AG10803 (cell line): ENCODE measurements at places on chromosomes 6 and 20.

GRCh38 chr20:42985628-42986027, 204.1 kb downstream of the PTPRT start:
- DNase-seq = no peak

DNA sequence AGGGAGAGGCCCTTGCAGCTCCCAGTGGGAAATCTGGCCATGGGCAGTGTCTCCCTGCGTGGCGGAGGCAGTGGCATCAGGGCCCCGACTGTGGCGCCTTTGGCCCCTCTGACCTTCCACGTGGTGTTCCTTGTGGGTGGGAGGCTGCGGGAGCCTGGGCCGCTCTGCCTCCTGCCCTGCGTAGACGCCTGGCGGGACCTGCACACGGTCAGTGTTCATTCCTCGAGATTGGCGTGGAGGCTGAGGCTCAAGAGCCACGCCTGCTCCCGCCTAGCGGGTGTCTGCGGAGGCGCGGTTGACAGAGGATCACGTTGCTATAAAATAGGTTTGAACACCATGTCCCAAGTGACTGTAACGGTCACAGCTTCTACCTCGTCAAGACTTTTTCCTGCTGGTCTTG, 14.0 kb downstream of the COL9A3 start:
- DNase-seq = no peak

DNA sequence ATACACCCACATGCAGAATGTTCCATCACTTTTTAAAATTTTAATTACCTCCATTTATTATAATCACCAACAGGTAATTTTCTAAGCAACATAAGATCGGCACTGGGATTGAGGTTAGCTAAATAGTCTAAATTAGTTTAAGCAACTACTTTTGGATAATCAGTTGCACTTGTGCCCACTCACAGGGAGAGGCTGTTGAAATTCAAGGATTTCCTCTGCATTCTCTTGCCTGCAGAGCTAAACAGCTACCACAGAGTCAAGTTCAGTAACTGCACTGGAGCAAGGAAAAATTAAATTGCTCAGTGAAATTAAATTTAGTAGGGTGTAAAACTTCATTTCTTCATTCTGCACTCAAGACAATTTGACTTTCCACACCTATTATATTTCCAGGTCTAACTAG, 120.7 kb upstream of the CCDC28A start:
- no peak for DNase-seq

- DNase-seq = no peak
These were observed 466.9 kb downstream of the CBLN4 start for GRCh38 chr20:55538261-55538908.

DNA sequence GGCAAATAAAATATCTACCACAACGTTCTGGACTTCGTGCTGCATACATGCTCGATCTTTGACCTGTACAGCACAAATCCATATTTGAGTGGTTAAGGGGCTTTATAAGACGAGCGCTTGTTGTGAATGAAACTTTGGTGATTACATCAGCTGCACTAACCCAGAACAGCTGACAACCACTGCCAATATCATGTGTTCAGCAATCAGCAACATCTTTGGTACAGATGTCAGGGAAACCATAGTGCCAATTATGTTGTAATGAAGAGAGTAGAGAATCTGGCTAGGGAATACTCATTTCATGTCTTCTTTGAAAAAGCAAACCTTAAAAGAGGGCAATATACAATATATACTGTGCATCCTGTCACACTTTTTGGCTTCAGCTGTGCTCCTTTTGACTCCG, 188.6 kb upstream of the NT5E start:
- peak; percentile 78 for DNase-seq

- no peak for DNase-seq
These were observed 4.7 kb downstream of the SAPCD1 start for GRCh38 chr6:31767096-31767645.

GRCh38 chr6:149043476-149044130, 273.9 kb upstream of the TAB2 start:
- DNase-seq = no peak

DNA sequence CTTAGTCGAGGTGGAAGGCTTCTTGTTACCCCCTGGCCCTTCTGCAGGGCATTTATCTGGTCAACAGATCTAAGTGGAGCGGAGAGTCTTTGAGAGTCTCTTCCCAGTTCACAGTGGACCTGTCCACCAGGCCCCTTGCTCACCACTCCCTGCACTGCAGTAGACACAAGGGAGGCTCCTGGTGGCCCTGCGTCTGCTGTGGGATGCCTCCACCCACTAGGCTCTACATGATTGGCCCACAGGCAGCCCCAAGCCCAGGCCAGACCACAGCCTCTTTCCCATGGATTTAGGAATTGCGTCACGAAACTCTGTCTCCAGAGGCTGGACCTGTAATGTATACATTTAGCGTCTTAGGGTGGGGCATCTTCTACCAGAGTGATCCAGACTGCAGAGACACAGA, 28.4 kb downstream of the TBC1D7 start:
- DNase-seq = no peak

DNA sequence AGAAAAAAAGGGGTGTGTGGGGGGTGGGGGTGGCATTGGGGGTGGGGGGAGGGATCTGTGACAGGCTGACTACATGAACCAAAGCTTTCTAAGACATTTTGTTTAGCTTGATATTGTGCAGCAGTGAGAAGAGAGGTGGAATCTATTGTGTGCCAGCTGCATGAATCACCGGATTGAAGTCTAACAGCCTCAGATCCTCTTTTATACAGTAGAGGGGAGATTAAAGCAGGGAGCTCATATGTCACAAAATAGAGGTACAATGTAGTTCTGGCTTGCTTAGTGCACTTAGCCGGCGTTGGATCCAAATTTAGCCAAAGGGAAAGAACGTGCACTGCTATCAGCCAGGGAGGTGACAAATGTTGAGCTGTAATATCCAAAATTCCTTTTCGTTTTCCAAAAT, 404.2 kb upstream of the CITED2 start:
- peak; percentile 40 for DNase-seq

DNA sequence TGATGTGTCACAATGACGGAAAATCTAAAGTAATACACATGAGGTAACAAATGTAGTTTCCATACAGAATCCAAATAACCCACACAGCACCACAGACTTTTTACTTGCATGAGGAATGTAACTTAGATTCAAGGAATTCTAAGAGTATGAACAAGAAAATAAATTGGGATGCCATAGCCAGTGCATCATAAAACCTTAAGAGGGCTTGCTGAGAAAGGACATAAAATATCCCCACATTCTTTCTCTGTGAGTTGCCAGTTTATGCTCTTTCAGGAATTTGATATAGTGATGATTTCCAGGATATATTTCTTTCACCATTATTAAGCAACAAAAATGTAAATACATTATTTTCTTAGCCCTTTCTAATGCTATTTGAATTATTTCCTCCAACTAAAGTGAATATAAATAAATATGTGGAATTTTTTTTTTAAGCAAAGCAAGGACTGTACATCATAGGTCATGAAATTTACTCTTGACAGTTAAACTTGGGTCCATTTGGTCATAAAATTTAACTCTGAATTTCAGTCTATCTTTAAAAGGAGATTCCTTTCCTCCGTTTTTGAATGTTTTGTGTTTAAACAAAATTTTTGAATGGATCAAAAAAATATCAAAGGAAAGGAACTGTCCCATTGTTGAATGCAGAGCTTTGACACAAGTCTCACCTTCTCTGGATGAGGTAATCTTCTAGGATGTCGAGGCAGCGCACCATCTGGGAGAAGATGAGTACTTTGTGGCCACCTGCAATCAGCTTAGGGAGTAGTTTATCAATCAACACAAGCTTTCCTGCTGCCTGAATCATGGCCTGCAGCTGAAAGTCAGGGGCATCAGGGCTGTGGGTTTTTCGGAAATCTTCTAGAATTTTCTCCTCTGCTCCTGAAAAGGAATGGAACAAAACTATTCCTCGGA, 116.3 kb upstream of the EMILIN3 start:
- peak; percentile 97 for DNase-seq

DNA sequence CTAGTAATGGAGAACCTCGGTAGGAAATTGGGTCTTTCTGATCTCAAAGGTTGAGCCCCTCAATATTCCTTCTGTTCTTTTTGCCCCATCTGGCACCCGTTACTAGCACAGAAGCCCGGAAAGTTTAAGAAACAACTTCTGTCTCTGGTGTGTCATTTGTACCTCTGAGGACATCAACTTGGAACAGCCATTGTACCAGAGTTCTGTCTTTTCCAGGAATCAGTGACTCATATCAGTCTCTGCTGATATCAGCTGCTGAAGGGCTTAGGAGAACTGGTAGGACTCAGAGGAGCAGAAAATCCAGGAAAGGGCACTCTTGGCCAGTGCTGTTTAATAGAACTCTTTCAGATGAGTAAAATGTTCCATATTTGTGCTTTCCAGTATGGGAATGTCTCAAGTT, 78.3 kb upstream of the CHD6 start:
- no peak for DNase-seq

- DNase-seq = no peak
These were observed 75.5 kb downstream of the NOL4L start for GRCh38 chr20:32509639-32510066.

GRCh38 chr6:120590611-120591010, 743.7 kb downstream of the TBC1D32 start:
- no peak for DNase-seq

DNA sequence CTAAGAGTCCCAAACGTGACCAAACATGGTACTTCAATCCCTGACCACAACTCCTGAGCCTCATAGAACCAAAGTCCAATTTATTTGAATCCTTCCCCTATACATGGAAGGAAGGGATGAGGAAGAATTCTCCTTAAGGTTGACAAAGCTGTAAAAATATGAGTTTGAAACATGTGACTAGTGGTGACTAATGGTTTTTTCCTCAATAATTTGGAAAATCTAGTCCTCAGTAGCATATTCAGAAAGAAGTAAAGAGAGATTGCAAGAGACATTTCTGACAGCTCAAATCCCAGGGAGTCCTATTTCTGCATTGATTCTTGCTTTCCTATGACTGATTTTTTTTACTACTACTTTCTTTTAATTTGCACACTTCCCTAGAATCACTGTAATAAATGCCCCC, 443.7 kb downstream of the FRK start:
- DNase-seq = no peak

DNA sequence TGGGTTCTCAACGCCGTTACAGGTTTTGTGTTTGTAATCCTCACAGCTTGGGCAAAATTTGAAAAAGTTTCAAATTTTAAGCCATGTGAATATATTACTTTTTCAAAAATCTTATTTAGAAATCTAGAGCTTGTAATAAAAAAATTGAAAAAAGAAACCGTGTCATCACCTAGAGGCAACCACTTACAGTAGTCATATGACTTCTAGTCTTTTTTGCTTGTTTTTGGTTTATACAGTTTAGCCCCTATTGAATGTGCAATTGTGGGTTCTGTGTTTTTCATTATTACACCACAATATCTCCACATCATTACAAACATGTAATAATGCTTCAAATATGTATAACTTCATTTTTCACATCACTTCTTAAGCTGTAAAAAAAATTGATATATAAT, 888 bp downstream of the DYNLRB1 start:
- DNase-seq = peak; percentile 21

- no peak for DNase-seq
These were observed 35.8 kb upstream of the NOP56 start for GRCh38 chr20:2616634-2617033.

DNA sequence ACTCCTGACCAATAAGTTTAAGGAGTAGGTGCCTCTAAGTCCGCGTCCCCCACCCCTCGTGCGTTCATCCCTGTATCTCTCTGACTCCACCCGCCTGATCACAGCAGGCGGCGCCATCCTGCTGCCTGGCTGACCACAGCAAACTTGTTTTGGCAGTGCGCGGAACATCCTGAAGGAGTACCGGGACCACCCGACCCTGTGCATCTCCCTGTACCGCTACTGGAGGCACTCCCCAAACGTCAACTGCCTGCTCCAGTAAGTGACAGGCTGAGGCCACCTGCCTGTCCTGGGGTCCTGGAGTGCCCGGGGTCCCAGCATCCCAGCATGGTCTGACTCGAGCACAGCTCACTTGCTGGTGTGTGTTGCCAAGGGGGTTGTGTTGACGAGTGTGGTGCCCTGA, 19.0 kb downstream of the PNLDC1 start:
- DNase-seq = no peak

GRCh38 chr6:26502165-26502564, 2.1 kb downstream of the BTN1A1 start:
- no peak for DNase-seq

GRCh38 chr6:144008120-144008811, at the start of gene PLAGL1:
Gene PLAGL1 (minus strand): TSS chr6:144008259. CDS start chr6:143948136, 60,123 bp downstream.
- peak; percentile 74 for DNase-seq

DNA sequence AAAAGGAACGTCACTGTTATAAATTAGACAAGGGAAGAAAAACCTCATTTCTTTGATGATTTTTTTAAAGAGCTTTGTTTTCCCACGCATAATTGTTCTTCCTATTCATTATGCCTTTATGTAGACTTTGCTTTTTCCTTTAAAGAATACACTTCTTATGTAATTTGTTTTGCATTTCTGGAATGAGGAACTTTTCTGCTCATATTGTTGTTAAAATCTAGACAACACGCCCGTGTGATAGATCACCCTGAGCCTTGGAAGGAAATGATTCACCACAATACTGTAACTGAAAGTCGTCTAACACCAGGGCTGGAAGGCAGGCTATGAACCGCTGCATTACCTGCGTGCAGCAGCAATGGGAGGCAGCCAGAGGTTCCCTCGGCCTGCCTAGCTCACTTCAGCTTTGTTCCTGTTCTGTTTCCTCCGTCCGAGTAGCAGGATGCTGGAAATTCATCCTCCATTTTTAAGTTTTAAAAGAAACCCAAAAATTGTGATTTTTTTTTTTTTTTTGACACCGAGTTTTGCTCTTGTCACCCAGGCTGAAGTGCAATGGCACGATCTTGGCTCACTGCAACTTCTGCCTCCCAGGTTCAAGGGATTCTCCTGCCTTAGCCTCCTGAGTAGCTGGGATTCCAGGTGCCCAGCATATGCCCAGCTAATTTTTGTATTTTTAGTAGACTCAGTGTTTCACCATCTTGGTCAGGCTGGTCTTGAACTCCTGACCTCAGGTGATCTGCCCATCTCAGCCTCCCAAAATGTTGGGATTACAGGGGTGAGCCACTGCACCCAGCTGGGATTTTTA, 49.6 kb upstream of the ZNF217 start:
- peak; percentile 80 for DNase-seq

- no peak for DNase-seq
These were observed 7.6 kb upstream of the SYNDIG1 start for GRCh38 chr20:24461848-24462247.

DNA sequence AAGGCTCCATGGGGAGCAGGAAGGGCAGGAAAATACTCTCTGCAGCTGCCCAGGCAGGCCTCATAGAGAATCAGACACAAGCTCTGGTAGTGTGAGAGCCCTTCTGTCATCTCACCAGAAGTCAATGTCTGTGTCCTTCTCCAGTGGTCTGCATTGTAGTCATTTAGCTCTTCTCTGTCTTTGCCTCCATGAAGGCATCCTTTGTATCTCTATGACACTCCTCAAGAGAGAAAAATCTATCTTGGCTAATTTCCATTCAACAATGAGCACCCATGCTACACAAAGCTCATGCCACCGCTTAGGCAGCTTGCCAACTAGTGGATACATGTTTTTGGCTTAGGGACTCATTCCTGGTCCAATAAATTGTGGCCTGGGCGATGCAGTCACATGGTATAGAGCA, 92.1 kb downstream of the RNF217 start:
- DNase-seq = no peak

- no peak for DNase-seq
These were observed 28.1 kb upstream of the SCGN start for GRCh38 chr6:25623879-25624278.
